ENCODE measurements at places on chromosomes 4 and X. TPM values are rescaled to one million over a fixed set of nuclear protein-coding genes. Genes with fewer than 3 reads are reported as not detected.

Gene CLDN22
- 0.14 TPM for total RNA-seq

Gene FAM53A
- total RNA-seq = 3.3 TPM

Gene PFKFB1
- total RNA-seq = not detected

Gene STBD1
- 0.47 TPM for total RNA-seq

Gene ZXDA
- not detected for total RNA-seq

Gene TMSB15A
- total RNA-seq = 78.6 TPM

Gene HTRA3
- 6.9 TPM for total RNA-seq

GRCh38 chr4:41506130-41506529, 31.8 kb upstream of the LIMCH1 start:
- DNase-seq = no peak

GRCh38 chr4:156248917-156249316, 295.3 kb upstream of the CTSO start:
- no peak for DNase-seq

GRCh38 chr4:42519803-42520417, 122.6 kb downstream of the SHISA3 start:
- peak; percentile 73 for DNase-seq

DNA sequence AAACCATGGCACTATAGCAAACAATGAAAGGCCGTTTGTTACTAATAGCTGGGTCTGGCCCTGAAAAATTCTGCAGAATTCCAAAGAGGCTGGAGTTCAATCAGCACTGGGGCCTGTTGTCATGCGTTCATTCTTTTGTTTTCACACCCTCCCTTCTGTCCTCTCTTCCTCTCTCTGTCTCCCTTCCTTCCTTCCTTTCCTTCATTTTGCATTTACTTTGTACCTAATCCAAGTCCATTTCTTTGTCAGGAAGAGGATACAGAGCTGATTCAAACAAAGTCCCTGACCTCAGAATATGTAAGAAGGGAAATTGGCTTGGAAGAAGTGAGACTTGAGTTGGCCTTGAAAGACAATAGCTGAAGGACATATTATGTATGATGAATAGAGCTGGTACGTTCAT, 119.6 kb upstream of the LDB2 start:
- DNase-seq = peak; percentile 36

DNA sequence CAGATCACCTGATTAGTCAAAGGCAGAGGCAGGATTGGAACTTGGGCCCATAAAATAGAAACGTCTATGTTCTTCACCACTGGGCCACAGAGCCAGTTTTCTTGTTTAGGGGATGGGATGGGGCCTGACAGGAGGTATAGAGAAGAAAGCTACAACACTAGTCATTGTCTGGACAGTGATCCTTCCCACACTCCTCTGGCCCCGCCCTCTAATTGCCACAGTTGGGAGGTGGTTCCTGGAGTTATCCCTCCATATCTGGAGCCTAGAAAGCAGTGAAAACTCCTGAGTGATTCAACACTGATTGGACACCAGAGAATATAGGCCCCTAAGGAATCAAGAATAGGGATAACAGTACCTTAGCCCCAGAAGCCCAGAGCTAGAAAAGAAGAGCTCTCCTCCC, 22.9 kb downstream of the RASL11B start:
- peak; percentile 42 for DNase-seq

DNA sequence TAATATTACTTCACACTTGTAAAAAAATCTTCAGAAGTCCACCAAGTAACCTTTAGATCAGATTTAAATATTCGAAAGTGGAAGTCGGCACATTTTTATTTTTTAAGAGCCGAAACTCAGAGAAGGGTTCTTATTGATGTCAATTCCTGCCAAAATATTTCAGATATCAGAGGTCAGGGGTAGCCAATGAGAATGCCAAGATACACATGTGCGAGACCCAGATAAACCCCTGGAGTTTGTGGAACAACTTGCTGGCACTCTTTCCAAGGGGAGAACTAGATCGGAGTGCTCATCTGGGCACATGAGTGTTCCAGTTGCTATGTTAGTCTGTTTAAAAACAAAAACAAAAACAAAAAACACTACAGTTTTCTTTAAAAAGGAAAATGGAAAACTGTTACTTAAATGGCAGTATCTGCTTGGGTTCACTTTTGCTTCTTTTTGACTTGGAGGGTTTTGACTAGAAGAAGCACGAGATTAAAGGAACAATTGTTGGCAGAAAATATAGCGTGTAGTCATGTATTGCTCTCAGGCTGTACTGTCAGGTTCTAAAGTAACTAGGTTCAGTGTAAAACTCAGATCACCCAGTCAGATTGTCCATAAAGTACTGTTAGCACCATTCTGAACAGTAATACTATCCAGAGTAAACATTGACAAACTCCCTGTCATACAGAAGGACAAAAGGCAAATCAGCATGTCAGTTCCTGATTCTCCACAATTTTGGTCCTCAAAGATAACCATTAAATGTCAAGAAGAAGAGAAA, 188.0 kb upstream of the PACRGL start:
- DNase-seq = no peak

DNA sequence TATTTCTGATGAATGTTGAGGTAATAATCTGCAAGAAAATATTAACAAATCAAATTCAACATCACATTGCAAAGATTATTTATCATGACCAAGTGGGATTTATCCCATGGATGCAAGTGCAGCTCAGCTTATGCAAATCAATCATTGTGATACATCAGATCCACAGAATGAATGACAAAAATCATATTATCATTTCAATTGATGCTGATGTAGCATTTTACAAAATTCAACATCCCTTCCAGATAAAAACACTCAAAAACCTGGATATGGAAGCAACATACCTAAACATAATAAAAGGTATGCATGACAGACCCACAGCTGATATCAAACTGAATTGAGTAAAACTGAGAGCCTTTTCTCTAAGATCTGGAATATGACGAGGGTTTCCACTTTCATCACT, 1915.4 kb downstream of the ARAP2 start:
- no peak for DNase-seq

- no peak for DNase-seq
Observed at GRCh38 chr4:40283413-40283812, 51.7 kb upstream of the CHRNA9 start.

DNA sequence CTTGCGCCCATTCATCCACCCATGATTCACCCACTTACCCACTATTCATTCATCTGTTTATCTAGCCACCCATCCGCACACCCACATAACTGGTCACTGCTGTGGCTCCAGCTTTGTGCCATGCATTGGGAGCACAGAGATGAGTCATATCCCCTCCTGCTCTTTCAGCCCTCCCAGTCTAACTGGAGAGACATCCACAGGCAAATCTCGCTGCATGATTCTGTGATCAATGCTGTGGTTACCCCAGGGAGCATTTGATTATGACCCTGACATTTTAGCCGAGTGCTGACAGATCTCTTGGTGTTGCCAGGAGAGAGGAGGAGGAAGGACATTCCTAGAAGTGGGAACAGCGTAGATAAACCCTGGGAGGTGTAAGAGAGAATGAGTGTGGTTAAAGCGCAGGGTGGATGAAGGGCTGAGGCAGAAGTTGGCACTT, 10.4 kb upstream of the PORCN start:
- DNase-seq = no peak

GRCh38 chr4:55609393-55609866, 17.4 kb upstream of the PDCL2 start:
- DNase-seq = no peak

DNA sequence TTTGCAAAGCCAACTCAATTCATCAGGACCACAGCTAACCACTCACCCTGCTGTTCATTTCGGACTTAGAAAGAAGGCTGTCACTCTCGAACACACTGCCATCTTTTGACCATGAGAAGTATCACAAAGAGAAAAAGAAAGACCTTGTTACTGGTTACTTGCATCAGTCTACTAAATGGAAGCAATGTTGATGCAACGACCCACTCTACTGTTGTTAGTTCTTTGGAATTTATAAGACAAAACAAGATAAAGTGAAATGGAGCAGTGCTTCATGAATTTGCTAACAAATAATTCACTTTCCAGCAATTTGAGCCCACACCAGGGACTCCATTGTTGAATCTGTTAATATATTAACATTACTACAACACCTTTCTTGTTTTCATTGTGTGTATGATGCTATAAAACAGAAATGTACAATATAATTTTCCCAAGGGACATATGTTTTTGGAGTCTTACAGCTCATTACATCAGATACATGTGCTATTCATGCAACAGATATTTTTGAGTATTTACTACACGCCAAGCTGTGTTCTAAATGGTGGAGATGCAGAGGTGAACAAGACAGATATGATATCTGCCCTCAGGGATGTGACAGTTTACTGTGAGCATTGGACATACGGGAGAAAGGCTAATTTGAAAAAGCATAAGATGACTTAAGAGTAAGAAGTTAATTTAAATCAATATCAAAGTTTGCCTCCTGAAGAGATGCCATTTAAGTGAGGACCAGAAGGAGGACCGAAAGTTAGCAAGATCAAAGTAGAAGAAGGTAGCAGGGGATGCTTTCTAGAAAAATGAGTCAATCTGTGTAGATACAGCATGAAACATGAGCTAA, 87.2 kb downstream of the AREG start:
- DNase-seq = peak; percentile 64

DNA sequence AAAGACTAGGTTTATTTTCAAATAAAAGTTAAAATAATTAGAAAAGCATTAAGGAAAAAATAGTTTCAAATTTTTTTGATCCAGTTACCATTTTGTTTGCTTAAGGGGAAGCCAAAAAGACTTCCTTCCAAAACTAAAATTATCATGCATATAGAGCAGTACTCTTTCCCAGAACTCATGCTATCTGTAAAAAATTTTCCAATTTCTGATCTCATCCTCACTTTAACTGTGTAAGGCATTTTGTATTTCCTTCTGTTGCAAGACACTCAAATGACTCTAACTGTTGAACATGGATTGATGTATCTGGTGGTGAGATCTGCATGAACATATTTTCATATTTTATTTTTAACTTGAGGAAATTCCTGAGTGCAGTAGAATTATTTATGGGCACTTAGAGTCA, 150.1 kb downstream of the ADAM29 start:
- DNase-seq = no peak

GRCh38 chr4:122548452-122548851, 72.4 kb downstream of the IL21 start:
- DNase-seq = no peak

DNA sequence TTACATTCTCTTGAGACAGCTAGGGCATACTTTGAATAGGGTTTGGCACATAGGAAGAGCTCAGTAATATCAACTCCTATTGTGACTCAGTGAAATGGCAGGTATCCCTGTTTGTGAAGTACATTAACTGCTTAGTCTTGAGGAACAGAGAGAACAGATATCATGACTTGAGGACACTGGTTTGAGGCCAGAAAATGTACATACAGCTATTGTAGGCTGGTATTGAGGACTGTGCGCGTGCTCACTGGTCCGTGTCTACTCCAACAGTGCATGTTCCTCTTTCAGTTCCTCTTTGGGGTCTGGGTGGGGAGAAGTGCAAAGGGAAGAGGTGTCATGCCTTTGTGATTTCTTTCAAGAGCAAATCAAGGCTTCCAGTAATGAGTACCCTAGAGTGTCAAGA, 34.6 kb upstream of the TBC1D9 start:
- no peak for DNase-seq

All from endodermal cell (in vitro differentiated cells).